ENCODE measurements at places on chromosomes 13 and 19.

- no peak for DNase-seq
These were observed 638 bp downstream of the ANKRD27 start for GRCh38 chr19:32674153-32674930.

DNA sequence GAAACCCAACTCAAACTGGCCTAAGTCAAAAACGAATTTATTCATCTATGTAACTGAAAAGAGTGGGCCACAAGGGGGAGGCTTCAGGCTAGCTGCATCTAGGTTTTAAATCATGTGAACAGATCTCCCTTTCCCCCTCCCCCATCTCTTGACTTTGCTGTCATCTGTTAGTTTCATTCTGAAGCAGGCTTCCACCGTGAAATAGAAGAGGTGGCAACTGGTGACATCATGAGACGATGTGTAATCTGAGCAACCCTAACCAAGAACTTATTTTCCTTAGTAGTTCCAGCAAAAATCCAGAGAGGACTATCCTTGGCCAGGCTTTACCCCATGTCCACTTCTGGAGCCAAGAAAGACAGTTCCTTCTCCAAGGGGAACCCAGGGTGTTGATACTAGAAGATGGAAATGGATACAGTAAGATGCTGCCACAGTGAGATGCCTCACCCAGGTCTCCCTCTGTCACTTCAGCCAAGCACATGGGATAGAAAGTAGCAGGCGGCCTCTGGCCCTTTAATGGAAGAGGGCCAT is 9.4 kb downstream of the SAMD4B start:
- DNase-seq: peak; percentile 73

GRCh38 chr13:73390100-73390499 is 331.3 kb downstream of the KLF5 start:
- DNase-seq: no peak

DNA sequence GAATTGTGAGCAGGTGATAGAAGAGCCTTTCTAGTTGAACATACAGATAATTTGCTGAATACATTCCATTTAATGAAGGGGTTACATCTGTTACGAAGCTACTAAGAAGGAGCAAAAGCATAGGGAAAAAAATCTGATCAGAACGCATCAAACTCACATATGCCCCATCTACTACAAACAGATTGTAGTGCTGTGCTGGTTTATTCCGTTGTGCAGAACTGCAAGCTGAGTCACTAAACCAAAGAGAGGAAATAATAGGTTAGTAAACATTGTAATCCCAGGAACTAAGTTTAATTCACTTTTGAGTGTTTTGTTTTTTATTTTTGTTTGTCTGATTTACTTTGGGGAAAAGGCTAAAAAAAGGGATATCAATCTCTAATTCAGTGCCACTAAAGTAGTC is 136.3 kb downstream of the CDK8 start:
- no peak for DNase-seq

- no peak for DNase-seq
These were observed 571.7 kb downstream of the KCTD12 start for GRCh38 chr13:76314495-76314894.

DNA sequence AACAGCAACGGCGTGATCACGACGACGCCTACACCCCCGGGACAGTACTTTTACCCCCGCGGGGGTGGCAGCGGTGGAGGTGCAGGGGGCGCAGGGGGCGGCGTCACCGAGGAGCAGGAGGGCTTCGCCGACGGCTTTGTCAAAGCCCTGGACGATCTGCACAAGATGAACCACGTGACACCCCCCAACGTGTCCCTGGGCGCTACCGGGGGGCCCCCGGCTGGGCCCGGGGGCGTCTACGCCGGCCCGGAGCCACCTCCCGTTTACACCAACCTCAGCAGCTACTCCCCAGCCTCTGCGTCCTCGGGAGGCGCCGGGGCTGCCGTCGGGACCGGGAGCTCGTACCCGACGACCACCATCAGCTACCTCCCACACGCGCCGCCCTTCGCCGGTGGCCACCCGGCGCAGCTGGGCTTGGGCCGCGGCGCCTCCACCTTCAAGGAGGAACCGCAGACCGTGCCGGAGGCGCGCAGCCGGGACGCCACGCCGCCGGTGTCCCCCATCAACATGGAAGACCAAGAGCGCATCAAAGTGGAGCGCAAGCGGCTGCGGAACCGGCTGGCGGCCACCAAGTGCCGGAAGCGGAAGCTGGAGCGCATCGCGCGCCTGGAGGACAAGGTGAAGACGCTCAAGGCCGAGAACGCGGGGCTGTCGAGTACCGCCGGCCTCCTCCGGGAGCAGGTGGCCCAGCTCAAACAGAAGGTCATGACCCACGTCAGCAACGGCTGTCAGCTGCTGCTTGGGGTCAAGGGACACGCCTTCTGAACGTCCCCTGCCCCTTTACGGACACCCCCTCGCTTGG is 966 bp downstream of the JUNB start:
- peak; percentile 54 for DNase-seq

DNA sequence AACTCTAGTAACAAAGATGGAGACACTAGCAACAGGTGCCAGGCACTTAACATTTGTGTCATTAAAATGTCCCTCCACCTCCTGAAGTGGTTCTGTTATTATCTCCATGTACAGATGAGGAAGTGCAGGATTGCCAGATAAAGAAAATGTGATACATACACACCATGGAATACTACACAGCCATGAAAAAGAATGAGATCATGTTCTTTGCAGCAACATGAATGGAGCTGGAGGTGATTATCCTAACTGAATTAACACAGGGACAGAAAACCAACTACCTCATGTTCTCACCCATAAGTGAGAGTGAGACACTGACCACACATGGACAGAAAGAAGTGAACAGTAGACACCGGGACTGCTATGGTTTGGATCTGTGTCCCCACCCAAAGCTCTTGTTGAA is 60.5 kb downstream of the ZNF557 start:
- no peak for DNase-seq

DNA sequence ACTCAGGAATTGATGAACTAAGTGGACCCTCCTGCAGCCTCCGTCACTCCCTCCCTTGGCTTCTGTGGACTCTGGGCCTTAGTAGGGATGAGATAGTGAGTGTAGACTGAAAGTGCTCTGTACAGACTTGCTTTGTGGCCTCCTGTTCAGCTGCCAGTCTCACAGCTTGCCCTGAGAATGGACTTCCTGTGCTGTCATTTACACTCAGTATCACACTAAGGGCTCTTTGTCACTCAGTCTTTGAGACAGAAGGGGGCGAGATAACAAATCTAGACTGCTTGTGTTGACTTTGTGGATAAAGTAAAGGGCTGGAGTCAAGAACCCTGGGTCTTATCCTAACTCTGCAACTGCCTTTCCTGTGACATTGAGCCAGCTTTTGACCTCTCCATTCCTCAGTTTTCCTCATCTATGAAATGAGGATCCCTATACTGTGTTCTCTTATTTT is 21.0 kb upstream of the SPRY2 start:
- DNase-seq: no peak

- DNase-seq: no peak
These were observed 5.5 kb downstream of the SLC25A23 start for GRCh38 chr19:6453951-6454565.

- peak; percentile 58 for DNase-seq
These were observed 13.1 kb downstream of the EPS8L1 start for GRCh38 chr19:55088543-55089341.

DNA sequence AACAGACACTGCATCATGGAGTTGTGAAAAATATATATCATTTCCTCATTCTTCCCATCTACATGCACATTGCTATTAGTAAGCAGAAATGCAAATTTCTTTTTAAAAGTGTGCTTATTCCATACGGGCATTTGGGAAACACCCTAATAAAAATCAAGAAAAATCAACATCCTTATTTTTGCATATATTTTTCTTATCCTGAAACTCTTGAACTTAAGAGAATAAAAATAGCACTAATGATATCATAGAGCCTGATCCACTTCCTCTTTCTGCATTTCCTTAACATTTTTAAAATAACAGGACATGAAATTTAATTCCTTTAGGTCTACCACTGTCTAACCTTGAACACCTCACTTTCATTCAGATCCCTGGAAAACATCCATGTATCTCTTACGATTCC is 123.3 kb downstream of the VWA8 start:
- no peak for DNase-seq

GRCh38 chr19:46390866-46391265 is 22.5 kb downstream of the CCDC8 start:
- DNase-seq: peak; percentile 70
